ENCODE measurements at places on chromosomes 4 and X.
A peak's percentile ranks its signal among the peaks of the same experiment; 100 is the strongest.

GRCh38 chr4:169252339-169253112 is 18.2 kb downstream of the SH3RF1 start:
- DNase-seq, result no peak

DNA sequence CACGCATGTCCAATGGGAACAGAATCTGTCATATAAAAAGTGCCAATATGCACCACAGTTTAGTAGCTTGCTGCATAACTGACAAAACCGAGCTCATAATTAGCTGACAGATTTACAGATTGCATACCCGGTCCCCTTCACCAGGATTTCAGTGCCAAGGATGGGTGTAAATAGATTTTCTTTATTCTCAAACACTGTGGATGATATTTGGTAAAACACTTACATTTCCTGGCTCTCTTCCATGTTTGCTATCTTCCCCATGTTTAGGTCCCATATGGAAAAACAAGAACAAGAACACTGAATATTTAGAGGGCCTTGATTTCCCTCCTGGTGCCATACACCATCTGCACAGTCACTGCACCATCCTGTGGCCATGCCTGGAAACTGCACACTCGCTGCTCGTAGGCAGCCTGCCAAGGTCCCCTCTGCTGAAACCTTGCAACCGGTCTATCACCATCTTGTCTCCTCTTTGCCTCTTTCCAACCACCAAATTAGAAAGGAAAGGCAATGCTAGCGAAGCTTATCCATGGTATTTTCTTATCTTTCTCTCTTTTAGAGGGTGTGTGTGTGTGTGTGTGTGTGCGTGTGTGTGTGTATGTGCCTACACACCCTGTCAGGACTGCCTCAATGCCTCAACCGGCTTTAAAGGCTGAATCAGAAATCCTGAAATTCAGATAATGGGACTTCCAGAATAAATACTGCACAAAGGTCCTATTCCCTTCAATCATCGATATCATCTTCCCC is 124.2 kb upstream of the MBNL3 start:
- DNase-seq, result no peak

GRCh38 chr4:182604161-182604622 is 313.0 kb downstream of the DCTD start:
- no peak for DNase-seq

DNA sequence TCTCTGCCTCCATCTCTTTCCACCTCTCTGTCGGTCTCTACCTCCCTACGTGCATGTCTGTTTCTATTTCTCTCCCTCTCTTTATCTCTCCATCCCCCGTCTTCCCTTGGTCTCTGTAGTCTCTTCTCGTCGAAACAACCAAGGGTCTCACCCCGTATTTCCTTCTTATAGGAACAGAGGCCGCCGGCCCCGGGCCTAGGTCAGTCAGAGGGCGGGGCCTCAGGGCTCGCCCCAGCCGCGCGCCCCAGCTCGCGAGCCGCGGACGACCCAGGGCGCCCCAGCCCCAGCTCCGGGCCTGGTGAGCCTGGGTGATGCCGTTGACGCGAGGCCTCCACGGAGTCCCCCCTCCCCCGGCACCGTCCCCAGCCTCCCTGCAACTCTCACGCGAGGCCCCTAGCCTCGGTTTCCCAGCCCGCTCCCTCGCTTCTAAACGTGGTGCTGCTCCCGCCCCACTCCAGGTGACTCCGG is 6.6 kb downstream of the TIMM17B start:
- DNase-seq, result no peak

GRCh38 chr4:24856586-24856985 is 56.3 kb downstream of the CCDC149 start:
- DNase-seq, result no peak

DNA sequence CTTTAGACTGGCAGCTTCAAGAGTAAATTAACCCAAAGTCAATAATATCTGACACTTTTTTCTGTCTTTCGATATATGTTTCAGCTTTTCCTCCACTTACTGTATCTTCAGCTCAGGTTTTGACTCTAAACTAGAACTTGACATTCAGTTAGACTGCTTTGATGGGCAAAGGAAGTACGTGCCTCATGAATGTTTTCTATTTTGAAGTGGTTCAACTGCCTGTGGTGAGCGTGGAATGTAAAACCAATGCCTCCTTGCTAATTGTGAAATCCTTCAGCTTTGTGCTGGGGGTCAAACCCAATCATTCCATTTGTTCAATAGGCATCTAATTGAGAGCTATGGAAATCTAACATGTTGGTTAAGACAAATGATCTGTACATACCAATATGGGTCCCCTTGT is 857.0 kb upstream of the HTR2C start:
- no peak for DNase-seq

DNA sequence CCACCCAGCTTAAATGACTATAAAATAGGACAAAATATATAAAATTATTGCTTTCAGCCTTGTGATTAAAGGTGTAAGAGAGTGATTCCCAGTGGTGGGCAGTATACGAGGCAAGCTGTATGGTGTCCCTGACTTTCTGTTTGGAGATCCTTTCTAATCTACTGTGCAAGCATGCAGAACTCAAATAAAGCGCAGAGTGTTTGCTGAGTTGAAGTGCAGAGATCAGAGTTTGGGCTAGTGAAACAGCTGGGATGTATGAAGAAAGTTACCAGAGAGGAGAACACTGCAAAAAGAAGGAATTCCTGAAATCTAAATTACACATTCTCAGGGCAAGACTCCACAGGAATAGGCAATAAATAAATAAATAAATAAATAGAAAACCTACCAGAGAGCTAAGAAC is 218.5 kb upstream of the TLL1 start:
- DNase-seq, result no peak

DNA sequence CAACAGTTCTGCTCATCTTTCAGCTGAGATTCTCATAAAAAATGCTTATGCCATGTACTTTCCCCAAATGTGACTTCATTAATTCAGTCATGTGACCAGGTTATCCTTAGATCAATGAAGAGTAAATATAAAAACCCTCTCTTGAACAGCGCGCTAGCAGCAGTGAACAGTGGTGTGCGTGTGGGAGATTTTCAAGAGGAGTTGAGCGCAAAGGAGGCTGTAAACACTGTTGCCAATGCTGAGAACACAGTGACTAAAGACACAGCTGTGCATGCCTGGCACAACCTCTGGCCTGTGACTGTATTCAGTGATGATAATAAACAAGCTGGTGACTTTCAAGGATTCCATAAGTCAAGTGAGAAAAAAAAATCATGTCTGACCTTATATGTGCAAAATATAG is 25.1 kb downstream of the MSX1 start:
- no peak for DNase-seq

DNA sequence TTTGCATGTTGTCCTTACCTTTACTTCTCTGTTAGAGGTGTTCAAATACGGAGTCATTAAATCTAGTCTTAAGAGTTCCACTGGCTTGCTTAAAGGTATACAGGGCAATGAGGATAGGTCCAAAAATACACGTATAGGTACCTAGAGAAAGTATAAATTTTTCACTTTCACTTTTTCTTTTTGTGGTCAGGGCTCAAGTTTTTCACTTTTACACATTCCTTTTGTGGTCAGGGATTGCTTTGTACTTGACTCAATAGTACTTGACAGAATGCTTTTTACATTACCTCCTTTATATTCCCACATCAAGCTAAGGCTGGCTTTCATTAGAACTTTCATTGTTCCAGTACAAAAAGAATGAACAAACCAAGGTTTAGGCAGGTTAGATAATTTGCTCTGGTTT is 21.7 kb downstream of the TMEM184C start:
- no peak for DNase-seq

DNA sequence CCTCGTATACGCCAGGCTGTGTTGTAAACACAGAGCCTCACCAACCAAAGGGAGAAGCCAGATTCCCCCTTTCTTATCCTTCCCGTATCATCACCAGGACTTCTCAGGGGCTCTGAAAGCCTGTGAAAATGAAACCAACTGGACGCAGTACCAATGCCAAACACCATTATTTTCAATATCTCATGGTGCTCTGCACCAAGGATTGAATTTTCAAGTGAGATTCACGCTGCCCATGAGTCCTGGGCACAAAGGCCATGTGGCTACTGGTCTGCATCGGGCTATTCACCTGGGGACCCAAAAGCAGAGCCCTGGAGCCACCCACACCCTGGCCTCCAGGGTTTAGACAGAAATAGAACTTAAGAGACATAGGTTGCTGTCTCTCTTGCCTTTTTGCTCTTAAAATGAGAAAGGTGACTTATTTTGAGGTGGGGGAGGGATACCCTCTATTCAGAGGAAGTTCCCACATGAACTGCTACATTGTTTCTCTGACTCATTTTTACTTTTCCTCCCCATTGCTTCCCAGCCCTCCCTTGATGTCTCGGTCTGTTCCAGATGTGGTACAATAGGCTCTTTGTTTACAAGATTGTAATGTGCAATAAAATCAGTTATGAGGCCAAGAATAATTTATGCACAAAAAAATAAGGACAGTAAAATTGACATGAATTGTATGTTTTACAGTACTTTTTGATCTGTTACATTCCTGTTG is 55.4 kb downstream of the MAML3 start:
- no peak for DNase-seq

- DNase-seq, result no peak
These were observed 648.4 kb upstream of the HTR2C start for GRCh38 chrX:113935518-113935917.

- DNase-seq, result no peak
These were observed 810 bp downstream of the SPRY1 start for GRCh38 chr4:123397144-123398065.

- DNase-seq, result no peak
These were observed 17.7 kb downstream of the OGT start for GRCh38 chrX:71550578-71550977.

DNA sequence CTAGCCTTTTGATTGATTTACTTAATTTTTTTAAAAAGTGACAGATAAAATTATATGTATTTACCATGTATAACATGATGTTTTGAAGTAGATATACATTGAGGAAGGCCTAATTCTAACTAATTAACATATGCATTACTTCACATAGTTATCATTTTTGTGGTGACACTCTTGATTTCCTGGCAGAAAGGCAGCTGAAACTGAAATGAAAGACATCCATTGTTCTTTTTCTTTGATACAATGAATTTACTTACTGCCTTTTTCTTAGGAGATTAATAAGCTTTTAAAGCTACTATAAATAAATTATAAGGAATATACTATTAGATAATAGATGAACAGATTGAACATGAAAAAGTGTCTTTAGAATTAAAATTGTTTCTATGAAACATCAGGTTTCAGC is 26.7 kb downstream of the ANKRD50 start:
- DNase-seq, result no peak

DNA sequence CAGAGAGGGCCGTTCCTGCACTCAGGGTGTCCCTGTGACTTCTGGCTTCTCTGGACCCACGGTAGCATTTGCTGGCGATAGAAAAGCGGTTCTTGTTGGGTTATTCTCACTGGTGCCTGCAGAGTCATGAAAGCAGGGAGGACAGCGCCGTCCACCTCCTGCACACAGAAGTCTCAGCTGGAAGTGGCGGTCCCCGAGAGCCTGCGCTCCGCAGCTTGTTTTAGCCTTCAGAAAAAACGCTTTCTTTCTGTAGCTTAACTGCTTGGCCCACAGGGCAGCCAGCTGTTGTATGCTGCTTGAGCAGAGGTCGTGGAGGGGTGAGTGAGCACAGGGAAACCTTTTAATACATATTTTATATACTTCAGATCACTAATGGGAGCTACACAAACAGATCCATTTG is 400.7 kb upstream of the FAT1 start:
- peak; percentile 44 for DNase-seq

DNA sequence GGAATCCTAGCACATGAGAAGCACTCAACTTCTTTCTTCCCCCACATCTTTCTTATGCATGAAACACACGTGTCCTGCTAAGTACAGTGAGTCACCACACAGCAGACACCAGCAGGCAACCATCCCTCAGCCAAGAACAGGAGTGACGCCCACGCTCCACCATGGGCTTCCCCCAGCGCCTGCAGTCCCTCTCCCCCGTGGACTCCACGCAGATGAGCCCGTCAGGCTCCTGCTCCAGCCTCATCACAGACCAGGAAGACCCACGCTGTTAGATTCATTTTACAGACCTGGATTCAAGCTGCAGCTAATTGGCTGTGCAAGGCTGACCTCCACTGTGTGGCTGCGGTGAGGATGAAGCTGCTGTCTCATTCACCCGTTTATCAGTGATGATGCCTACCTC is 16.7 kb downstream of the HMX1 start:
- DNase-seq, result no peak

DNA sequence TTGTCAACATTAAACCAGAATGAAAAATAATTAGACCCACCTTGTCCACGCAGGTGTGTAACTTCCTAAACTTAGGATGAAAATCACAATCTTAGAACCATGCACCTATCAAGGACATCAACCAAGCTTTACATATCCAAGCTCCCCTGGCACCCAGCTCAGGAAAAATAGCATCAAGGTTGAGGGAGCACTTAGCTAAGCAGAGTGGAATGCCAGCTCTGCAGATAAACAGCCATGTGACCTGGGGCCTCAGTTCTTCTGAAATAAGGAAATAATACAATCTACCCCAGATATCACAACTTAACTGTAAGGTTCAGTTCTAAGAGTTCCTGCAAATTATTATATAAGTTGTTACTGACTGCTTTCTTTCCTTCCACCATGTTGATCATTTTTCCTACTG is 64.7 kb downstream of the DHX15 start:
- DNase-seq, result no peak

DNA sequence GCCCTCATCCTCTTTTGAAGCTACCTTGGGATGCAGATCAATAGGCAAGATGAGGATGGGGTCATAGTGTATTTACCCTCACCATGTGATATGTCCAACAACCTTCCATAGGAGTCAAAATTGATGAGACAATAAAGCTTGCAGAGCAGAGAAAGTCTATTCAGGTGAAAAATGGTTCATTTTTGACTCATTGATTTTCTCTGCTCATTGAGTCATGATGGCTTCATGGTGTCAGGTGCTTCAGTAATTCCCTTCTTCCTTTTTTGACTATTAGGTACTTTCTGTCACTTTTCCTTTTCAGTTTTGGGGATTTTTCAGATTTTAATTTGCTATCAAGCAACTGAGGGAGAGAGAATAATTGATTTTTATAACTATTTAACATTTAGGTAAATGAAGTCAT is 55.9 kb upstream of the IL2 start:
- DNase-seq, result no peak

- no peak for DNase-seq
These were observed 10.8 kb upstream of the PHKA2 start for GRCh38 chrX:18994713-18995112.

DNA sequence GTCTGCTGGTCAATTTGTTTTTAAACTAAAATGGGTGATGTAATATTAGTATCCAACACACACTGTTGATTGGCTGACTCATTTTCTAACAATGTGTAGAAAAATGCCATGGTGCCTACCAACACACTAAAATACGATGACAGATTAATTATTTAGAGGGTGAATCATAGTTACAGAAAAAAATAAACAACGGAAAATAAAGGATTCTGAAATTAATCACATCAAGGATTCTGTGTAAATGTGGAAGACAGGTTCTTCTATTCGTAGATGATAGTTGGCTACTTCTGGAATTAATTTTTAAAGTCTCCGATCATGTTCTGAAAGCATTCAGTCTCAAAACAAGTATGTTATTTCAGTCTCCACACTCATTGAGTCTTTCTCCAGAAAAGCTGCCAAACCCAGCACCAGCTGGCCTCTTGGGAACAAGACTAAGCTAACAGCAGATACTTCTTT is 8.2 kb upstream of the IQCM start:
- no peak for DNase-seq

GRCh38 chrX:16251782-16252181 is 84.5 kb downstream of the MAGEB17 start:
- DNase-seq, result no peak

- DNase-seq, result no peak
These were observed 19.0 kb upstream of the ACSL1 start for GRCh38 chr4:184844742-184845141.

GRCh38 chrX:19727887-19728648 is 159.3 kb downstream of the SH3KBP1 start:
- no peak for DNase-seq

- no peak for DNase-seq
These were observed 8.5 kb downstream of the FRAS1 start for GRCh38 chr4:78065508-78066192.
